Epithelial cell of proximal tubule (primary cell): ENCODE measurements at places on chromosomes 7 and 10. TPM values are rescaled to one million over a fixed set of nuclear protein-coding genes. Genes with fewer than 3 reads are reported as not detected.

The CYP26C1 gene
- total RNA-seq, result 0.06 and 0.43 TPM in 2 replicates

The GPNMB gene
- total RNA-seq, result 10.6 and 10.9 TPM in 2 replicates

The UNC5B gene
- total RNA-seq, result 0.63 and 0.65 TPM in 2 replicates

The IFIT1 gene
- 2.0 and 3.4 TPM in 2 replicates for total RNA-seq

The IL6 gene
- total RNA-seq, result 22.4 and 40.4 TPM in 2 replicates

The TLX1 gene
- total RNA-seq, result not detected in 2 replicates

The COL1A2 gene
- total RNA-seq, result 1.0 and 10.9 TPM in 2 replicates

The NRCAM gene
- total RNA-seq, result 2.0 and 11.0 TPM in 2 replicates

The MKI67 gene
- total RNA-seq, result 40.6 and 44.9 TPM in 2 replicates

The RGR gene
- not detected in 2 replicates for total RNA-seq

The CDC14C gene
- total RNA-seq, result 0.06 TPM in 1 of 2 replicates, not detected in the other

The C7orf33 gene
- total RNA-seq, result not detected in 2 replicates

The GNGT1 gene
- total RNA-seq, result not detected in 2 replicates

The FOXI2 gene
- not detected in 2 replicates for total RNA-seq

The SLK gene
- 25.8 and 30.4 TPM in 2 replicates for total RNA-seq

The H2BK1 gene
- not detected in 2 replicates for total RNA-seq

The CFTR gene
- 0.29 and 0.98 TPM in 2 replicates for total RNA-seq

The SDK1 gene
- total RNA-seq, result 0.75 and 2.6 TPM in 2 replicates

The LAMB1 gene
- 170 and 220 TPM in 2 replicates for total RNA-seq

The ADAM12 gene
- 3.2 and 4.3 TPM in 2 replicates for total RNA-seq

The CNPY1 gene
- not detected in 2 replicates for total RNA-seq

The FZD8 gene
- 8.2 and 13.4 TPM in 2 replicates for total RNA-seq

The ACBD7 gene
- total RNA-seq, result 1.2 and 1.6 TPM in 2 replicates

The IFIT3 gene
- total RNA-seq, result 5.3 and 10.5 TPM in 2 replicates

The MEOX2 gene
- total RNA-seq, result not detected in 2 replicates

The ASB13 gene
- total RNA-seq, result 12.3 and 12.8 TPM in 2 replicates

The SPAG6 gene
- 0.07 TPM in 1 of 2 replicates, not detected in the other for total RNA-seq

The SLC29A4 gene
- 2.3 and 8.2 TPM in 2 replicates for total RNA-seq

The CCL24 gene
- not detected in 2 replicates for total RNA-seq
